ENCODE measurements at places on chromosomes 11 and 22. TPM values are rescaled to one million over a fixed set of nuclear protein-coding genes. Genes with fewer than 3 reads are reported as not detected.
A peak's percentile ranks its signal among the peaks of the same experiment; 100 is the strongest.

DNA sequence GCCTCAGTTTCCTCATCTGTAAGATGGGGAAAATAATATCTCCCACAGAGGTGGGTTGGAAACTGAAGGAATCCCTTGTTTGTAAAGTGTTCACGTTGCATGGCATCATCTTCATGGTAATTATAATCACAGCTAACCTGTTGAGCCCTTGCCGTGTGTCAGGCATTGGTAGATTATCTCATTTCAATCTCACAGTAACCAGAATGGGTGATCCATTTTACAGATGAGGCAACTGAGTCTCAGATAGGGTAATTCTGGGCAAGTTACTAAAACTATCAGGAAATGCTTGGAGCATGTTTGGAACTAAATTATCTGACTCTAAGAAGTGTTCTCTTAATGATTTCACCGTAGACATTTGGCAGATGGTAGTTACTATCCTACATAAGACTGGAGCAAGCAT lies 109.4 kb downstream of the NAV2 start:
- DNase-seq = no peak

GRCh38 chr11:34464591-34465051 lies 25.9 kb downstream of the CAT start:
- no peak for DNase-seq

GRCh38 chr11:85697747-85698146 lies 11.8 kb upstream of the CCDC89 start:
- DNase-seq = no peak

DNA sequence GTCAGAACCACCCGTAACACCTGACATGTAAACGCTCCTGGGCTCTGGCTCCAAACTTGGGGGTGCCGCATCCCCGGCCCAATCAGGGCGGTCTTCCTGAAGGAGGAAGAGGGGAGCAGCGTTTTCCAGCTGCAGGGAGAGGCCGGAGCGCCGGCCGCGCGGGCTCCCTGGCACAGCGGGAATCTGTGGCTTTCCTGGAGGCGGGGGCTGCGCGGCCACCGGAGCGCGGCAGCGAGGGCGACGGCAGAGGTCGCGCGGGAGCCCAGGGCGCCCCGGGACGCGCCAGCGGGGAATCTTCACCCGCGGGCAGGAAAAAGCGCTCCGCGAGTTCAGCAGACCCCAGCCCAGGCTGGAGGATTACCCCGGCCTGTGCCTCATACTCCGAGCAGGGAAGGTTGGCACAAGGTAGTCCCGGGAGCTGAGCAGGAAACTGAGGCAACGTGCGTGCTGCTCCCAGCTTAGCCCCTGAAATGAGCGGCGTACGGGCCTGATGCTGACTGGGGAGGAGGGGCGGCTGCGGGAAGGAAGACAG lies 600 bp upstream of the ESAM start:
- DNase-seq = peak; percentile 52

- no peak for DNase-seq
These were observed 43.5 kb downstream of the CD44 start for GRCh38 chr11:35182317-35182939.

DNA sequence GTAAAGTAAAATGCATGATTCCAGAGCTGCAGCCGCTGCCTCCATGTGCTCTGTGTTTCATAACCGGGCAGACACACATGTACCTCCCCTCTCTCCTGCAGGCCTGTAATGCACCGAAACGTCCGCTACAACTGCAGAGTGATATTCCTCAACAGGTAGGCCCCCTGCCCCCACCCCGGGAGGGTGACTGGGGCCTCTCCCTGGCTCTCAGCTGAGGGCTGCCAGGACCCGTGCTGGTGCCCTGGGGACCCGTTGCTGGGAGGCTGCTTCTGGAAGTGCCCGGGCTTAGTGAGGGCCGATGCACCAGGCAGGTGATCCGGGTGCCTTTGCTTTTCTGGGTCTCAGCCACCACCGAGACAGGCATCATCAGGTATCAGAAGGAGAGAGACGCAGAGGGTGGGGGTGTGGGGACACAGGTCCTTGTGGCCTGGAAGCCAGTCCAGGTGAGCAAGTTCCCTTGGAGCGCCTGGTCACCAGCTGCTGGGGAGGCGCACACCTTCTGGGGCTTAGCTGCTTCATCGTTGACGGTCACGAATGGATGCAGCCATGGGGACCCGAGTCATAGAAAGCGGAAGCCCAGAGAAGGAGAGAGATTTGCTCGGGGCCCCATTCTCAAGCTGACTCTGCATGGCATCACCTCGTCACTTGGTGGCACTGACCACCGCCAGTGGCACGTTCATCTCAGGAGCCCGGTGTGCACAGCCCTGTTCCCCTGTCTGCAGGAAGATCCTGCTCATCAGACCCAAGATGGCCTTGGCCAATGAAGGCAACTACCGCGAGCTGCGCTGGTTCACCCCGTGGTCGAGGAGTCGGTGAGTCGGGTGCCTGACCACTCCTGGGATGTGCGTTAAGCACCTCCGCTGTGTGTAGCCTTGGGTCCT lies 10.6 kb downstream of the NADSYN1 start:
- DNase-seq = no peak

- no peak for DNase-seq
These were observed 116.6 kb upstream of the TOP3B start for GRCh38 chr22:22099194-22099486.

GRCh38 chr11:34595391-34595790 lies 25.5 kb upstream of the EHF start:
- no peak for DNase-seq

- DNase-seq = peak; percentile 6
These were observed 7.1 kb downstream of the HRAS start for GRCh38 chr11:528166-528814.

- DNase-seq = no peak
These were observed 398.6 kb downstream of the BRD1 start for GRCh38 chr22:49429066-49429465.

- DNase-seq = no peak
These were observed 570.3 kb downstream of the MN1 start for GRCh38 chr22:27231266-27231665.

GRCh38 chr22:29954203-29954855 lies 71.4 kb downstream of the MTMR3 start:
- DNase-seq = no peak

- DNase-seq = no peak
These were observed 20.4 kb upstream of the L3MBTL2 start for GRCh38 chr22:41184679-41185078.

DNA sequence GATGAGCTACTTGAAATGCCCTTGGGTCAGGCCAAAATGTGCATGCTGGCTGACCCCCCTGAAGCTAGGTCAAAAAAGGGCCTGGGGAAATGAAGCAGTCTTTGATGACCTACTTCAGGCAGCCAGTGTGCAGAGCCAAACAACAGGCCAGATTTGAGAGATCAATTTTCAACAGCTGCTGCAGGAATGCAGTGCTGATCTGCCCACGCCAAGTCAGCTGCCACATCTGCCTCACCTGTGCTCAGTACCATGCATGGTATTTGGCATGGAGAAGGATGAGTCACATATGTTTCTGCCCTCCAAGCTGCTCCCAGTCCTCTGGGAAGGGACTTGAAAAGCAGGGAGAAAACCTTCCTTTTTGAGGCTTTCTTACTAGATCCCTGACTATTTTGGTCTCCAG lies 35.8 kb downstream of the MTNR1B start:
- DNase-seq = no peak

- no peak for DNase-seq
These were observed 93.4 kb downstream of the RASSF10 start for GRCh38 chr11:13102513-13102840.

- no peak for DNase-seq
These were observed 83.6 kb upstream of the PHOX2A start for GRCh38 chr11:72327606-72328005.

- no peak for DNase-seq
These were observed 16.5 kb upstream of the BMAL1 start for GRCh38 chr11:13260963-13261588.

DNA sequence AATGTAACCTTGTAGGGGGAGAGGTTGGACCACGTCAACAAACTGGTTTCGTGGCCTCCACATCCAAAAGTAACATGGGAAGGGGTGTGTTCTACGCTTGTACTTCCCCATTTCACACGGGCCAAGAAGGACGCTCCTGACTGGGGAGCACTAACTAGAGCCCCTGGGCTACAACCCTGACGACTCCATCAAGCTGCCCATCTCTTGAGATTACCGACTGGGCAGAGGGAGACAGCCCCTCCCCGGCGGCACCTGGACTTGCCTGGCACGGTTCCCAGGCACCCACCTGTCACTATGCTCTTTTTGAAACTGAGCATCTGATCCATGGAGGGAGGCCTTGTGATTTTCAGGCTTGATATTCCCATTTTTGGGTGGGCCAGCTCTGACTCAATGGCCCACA lies 68.5 kb downstream of the SHANK2 start:
- DNase-seq = no peak

DNA sequence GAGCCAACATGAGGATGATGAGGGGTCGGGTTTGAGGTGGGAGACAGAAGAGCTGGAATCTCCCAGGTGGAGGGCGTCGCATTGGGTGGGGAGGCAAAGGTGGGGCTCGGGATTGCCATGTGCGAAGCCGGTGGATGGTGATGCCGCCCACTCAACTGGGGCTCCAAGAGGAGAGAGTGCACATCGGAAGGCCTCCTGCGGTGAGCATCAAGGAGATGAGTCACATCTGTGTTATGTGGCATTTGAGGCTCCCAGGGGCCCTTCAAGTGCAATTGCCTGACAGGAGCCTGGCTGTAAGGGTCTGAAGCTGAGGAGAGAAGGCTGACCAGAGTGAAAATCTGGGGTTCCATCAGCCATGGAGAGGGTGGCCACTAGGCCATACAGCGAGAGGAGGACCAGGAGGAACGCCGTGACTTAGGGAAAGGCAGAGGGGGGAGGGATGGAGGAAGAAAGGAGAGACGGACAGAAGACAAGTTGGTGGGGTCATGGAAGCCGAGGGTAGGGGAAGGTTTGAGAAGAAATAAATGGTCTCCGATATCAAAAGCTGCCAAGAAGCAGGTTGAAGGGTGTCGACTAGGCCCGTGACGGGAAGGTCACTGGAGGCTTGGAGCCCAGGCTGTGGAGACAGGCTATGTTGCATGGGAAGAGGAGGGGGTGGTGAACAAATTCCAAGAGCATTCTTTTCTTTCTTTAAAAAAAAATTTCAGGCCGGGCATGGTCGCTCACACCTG lies 21.3 kb downstream of the RASD2 start:
- DNase-seq = no peak

- DNase-seq = no peak
These were observed 16.8 kb downstream of the TREH start for GRCh38 chr11:118662401-118663271.

DNA sequence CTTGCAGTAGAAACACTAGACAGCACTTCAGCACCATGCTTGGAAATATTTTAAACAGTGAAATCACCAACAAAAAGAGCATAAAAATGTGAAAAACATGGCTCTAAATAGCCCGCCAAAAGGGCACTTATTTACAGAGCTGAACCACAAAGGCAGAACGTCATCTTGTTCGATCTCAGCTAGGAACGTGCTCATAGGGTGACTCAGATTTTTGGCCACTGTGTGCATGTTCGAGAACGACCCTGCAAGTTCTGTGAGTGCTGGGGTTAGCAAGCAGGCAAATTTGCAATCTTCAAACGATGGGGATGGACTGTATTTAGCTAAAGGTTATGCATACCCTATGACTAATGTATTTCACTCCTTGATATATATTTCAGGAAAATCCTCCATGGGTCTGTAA lies 30.6 kb downstream of the OR2AT4 start:
- no peak for DNase-seq

DNA sequence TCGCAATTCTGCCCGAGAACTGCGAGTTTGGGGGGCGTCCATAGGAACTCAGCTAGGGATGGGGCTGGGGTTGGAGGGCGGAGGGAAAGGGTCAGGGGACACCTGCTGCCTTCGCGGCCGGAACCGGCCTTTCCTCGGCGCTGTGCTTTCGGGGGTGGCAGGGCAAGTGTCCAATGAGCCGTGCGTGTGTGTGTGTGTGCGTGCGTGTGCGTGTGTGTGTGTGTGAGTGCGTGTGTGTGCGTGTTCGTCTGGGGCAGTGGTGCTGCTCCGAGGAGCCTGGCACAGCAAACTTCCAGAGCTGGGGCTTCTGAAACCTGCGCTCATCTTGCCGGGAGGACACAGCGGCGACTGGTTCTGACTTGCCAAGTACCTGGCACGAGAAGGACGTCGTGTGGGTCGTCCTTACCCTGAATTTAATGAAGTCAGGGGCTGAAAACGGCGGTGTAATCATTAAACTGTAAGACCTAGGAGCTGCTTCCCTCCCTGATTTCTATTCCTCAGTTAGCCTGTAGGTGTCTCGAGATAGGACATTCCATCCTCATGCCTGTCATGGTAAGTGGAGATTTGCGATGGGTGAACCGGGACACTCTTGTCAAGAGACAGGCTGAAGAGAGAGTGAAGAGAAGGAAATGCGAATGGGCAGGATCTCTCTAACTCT lies 27.0 kb upstream of the AMOTL1 start:
- DNase-seq = peak; percentile 75

DNA sequence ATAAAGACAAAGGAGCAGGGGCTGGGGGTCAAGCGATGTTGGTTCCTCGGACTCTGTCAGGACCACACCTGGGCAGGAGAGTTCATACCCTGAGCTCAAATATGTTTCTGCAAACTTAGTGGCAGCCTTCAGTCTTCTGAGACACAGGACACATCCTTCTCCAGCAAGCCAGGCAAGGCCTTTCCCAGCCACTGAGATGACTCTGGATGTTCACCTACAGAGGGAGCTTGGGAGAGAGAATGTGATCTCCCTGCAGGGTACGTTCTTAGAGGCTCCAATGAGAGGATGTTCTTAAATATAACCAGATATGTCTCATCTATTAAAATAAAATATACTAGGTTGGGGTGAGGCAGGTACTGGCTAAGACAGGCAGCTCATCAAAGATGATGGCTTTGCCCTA lies 461.5 kb downstream of the OPCML start:
- no peak for DNase-seq

GRCh38 chr11:103110391-103110790 lies 1.2 kb downstream of the DYNC2H1 start:
- DNase-seq = peak; percentile 24

GRCh38 chr22:48055827-48056226 lies 1293.4 kb downstream of the TBC1D22A start:
- peak; percentile 12 for DNase-seq

- DNase-seq = no peak
These were observed 1292.6 kb downstream of the LRRC4C start for GRCh38 chr11:40166892-40167291.

DNA sequence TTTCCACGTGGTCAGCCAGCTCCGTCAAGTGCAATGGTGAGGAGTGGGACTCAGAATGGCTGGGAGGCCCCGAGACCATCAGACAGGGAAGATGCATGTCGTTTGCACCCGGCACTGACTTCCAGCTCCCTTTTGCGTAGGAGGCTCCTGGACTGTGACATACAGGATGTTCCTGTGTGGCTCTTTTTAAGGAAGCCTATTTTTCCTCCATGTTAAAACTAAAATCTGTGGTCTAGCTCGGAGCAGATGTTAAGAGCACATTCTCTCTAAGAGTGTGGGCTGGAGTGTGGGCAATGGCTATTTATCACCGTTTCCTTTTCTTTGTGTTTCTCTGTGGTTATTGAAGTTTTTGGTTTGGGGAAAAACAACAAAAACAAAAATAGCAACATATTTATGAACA lies 40.9 kb upstream of the AMPD3 start:
- no peak for DNase-seq

Gene OR2AG1
- total RNA-seq = under 0.01 TPM

Gene UPK3A
- total RNA-seq = not detected

Gene OR5P2
- not detected for total RNA-seq

Gene SLC22A12
- total RNA-seq = not detected

Gene KDM4D
- total RNA-seq = 0.73 TPM

Gene KDM4E
- not detected for total RNA-seq

Gene RHOD
- total RNA-seq = 1.2 TPM

Gene HPX
- not detected for total RNA-seq

Gene FGF19
- not detected for total RNA-seq

Gene TMEM45B
- 80.6 TPM for total RNA-seq

Gene CCDC87
- total RNA-seq = not detected

Gene PLET1
- total RNA-seq = not detected

All from stomach (tissue), 19 donors.